ENCODE measurements at places on chromosomes 1 and 21.

DNA sequence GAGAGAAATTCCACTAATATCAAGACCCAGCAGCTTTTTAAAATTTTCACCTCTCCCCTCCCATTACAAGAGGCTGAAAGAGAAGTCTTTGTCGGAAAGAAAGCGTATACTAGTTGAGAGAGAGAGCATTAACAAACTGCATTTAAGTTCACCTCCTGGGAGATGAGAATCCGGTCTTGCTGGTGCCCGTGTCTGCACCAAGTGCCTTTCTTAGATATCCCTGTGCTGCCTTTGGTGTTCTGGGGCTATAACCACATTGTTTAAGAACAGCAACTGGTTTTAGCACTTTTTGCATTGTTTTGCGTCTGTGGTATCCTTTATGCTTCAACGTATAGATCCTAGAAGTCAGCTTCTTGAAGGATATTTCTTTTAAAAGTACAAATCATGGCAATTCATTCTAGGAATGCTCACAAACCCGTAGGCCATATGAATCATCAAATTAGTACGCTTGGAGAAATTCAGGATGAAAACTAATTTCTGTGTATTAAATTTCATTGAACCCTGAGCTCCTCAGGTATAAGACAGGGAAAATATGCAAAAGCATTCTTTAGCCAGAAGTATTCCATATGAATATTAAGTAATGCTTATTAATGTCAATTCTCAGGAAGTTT lies 3.4 kb upstream of the RPE65 start:
- no peak for DNase-seq

- DNase-seq = no peak
These were observed 229.5 kb downstream of the TOMM20 start for GRCh38 chr1:234899041-234899729.

DNA sequence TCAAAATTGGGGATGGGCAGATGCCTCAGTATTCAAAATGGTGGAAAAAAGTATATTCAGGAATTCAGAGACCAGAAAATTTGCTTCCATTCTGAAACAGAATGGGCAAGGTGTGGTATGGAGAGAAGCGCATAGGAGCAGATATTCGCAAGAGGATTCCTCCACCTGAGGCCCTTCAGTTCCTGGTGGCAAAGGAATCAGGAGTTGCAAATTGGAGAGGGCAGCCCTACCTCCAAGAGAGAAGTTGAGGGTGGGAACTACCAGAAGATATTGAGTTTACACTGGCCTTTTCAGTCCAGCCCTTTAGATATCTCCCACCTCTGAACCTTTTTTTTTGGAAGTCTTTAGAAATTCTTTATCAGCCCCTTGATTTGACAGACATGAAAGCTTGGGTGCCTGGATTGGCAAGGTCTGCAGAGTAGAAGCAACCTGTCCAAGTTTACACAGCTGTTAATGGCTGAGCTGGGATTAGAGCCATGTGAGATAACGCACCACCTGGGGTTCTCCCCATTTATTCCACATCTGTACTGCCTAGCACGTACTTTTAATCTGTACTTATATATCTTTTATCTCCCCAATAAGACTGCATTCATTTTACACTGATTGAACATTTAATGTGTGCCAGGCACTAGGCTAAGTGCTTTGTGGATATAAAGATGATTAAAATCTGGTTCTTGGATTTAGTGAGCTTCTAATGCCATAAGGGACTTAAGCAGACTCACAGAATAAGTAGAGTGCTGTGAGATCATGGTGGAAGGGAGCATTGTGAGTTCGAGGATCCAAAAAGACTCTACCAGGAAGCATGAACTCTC lies 99.5 kb downstream of the NGF start:
- no peak for DNase-seq

DNA sequence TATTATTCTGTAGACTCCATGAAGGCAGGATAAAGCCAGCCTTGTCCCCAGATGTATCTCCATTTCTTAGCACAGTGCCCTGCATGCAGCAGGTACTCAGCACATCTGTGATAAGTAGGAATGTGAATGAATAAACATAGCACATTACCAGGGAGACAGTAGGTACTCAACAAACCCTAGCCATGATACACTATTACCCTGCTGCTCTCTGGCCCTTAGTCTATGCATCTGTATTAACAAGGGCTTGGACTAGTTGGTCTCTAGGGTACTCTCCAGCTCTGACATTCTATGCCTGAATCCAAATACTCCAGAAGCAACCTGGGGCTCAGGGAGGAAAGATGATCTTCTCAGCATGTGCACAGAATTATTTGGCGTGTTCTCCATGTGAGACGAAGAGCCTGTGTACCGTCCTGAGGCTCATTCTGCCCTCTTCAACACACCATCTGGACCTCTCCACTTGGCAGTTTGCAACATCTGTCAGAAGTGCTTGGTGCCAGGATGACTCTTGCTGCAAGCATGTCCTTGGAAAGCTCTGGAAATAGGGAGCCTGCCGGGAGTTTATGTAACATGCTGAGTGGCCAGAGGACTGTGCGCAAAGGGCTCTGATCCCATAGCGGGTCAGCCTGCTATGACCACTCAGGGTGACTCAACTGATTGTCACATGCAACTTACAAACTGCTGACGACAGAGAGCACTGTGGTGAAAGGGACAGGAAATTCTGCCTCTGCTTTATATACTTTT lies 228.2 kb upstream of the USP24 start:
- no peak for DNase-seq

- no peak for DNase-seq
These were observed 17.3 kb downstream of the RPS6KA1 start for GRCh38 chr1:26546819-26547218.

GRCh38 chr1:151197863-151198253 lies 494 bp upstream of the PIP5K1A start:
- peak; percentile 7 for DNase-seq
